ENCODE measurements at places on chromosomes 1 and 21.

- DNase-seq, result no peak
Observed at GRCh38 chr21:46355161-46356004, 31.4 kb downstream of the PCNT start.

DNA sequence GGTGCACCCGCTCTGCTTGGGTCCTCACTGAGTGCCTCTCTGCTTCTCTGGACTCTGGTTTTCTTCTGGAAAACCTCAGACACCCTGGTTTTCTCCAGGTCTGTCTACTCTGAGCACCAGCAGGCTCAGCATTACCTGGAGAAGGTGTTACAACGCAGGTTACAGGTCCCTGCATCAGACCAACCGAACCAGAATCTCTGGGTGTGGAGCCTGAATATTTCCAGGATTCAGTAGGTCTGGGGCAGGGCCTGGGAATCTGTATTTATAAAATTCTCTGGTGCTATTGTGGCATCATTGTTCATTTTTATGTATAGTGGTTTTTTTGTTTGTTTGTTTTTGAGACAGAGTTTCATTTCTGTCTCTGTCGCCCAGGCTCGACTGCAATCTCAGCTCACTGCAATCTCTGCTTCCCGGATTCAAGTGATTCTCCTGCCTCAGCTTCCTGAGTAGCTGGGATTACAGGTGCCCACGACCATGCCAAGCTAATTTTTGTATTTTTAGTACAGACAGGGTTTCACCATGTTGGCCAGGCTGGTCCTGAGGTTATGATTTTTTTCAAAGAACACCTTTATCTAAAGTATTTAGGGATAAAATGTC lies 1.5 kb upstream of the SLC30A2 start:
- DNase-seq, result no peak

- DNase-seq, result no peak
Observed at GRCh38 chr1:109167001-109167506, 46.7 kb upstream of the SARS1 start.

GRCh38 chr1:182335771-182336566 lies 55.6 kb downstream of the GLUL start:
- DNase-seq, result no peak

DNA sequence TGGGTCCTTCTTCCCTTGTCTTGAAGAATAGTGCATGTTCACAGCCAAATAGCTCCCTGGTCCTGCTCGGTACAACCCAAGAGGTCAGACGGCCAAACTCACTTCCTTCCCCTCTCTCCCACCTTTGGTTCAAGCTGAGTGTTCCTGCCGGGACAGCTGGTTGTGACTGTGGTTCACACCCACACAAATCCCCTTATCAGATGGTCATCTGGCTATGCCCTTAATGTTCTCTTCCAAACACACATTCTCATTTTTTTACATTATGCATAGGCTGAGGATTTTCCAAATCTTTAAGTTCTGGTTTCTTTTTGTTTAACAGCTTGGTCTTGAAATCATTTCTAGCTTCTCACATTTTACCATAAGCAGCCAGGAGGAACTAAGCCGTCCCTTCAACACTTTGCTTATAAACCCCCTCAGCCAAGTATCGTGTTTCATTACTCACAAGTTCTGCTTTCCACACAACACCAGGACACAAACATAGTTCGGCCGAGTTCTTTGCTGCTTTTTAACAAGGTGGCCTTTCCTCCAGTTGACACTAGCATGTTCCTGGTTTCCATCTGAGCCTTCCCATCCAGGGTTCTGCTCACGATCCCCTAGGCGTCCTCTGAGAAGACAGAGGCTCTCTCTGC lies 19.7 kb upstream of the TSPEAR start:
- no peak for DNase-seq

GRCh38 chr1:27513528-27513927 lies 23.6 kb upstream of the WASF2 start:
- DNase-seq, result no peak

DNA sequence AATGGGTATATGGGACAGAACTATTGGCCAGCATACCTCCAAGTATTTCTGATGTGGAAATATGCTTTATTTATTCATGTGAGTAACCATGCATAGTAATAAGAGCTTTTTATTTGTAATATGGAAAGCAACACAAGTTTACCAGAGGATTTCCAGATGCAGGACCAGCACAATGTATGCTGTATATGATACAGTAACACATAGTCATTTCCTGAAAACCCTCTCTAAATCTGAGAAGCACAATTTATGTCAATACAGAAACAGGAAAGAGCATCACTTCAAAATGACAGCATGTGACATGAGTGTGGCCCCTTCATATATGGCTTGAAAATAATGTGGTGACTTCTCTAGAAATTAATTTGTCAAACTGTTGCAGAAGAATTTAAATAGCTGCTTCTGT lies 1134.7 kb upstream of the ADGRL2 start:
- no peak for DNase-seq
